Activated CD4-positive, alpha-beta T cell treated with anti-CD3 and anti-CD28 coated beads for 4 hours (primary cell): ENCODE measurements at places on chromosomes 3 and 15.

GRCh38 chr3:42664438-42664803 lies 10.9 kb downstream of the ZBTB47 start:
- DNase-seq: no peak

- peak; percentile 6 for DNase-seq
Measured at GRCh38 chr15:42919799-42920518, 619 bp downstream of the TTBK2 start.

DNA sequence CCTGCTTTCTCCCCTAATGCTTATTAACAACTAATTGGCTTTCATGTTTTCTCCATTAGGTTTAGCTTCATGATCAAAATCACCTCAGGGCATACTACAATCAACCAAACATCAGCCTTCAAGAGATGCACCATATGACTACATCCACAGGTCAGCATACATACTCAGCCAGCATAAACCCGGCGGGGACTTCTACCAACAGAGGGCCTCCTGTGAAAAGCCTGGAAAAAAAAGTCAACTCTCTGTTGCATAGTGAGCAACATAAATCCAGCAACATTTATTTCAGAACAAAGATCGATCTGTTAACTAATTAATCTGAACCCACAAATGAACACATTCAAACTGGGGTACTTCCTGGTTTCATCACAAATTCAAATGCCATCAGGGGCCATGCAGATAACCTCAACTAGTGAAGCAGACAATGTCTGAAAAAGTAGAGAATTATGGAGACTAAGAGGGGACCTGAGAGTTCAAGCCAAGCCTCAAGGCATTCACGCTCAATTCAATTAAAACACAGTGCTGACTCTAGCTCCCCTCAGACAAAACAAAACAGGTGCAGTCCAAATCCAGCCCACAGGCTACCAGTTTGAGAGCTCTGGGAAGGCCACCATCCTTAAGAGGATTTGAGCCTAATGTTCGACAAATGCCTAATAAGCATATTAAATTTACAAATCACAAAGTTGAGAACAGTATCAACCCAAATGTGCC lies 124.5 kb downstream of the MAGI1 start:
- no peak for DNase-seq

DNA sequence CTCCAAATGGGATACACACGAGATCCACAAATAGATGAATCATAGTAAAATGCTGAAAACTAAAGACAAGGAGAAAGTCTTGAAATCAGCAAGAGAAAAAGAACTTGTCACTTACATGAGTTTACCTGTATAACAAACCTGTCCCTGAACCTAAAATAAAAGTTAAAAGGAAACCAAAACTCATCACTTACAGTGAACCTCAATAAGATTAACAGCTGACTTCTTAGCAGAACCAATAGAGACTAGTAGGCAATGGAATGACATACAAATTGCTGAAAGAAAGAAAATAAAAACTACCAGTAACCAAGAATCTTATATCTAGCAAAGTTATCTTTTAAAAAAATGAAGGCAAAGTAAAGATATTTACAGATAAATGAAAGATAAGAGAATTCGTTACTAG lies 27.4 kb downstream of the SEC22A start:
- DNase-seq: no peak

GRCh38 chr15:68421798-68422402 lies 10.1 kb downstream of the ITGA11 start:
- DNase-seq: no peak

DNA sequence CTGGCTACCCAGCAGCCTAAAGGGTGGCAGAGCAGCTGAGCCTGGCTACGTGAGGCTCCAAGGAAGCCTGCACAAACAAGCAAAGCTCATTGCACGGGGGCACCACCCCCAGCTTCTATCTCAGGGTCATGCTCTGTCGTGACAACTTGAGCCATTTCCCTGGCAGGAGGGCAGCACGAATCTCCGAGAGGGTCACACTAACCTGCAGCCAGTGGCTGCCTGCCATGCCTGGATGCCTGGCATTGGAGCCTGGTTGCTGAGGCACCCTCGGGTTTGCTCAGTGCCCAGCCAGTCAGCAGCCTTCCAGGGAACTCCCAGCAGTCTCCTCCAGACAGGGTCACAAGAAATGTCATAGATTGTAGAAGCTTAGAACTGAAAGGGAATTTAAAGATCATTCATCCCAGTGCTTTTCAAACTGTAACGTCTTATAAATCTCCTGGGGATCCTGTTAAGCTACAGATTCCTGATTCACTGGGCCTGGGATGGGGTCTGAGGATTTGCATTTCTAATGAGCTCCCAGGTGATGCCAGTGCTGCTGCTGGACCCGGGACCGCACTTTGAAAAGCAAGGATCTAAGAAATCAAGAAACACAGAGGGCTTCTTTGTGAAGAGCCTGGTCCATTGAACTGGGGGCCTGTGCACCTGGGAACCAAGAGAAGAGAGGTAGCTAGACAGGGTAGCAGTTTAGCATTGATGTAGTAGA lies 48.4 kb downstream of the TMEM266 start:
- DNase-seq: no peak

DNA sequence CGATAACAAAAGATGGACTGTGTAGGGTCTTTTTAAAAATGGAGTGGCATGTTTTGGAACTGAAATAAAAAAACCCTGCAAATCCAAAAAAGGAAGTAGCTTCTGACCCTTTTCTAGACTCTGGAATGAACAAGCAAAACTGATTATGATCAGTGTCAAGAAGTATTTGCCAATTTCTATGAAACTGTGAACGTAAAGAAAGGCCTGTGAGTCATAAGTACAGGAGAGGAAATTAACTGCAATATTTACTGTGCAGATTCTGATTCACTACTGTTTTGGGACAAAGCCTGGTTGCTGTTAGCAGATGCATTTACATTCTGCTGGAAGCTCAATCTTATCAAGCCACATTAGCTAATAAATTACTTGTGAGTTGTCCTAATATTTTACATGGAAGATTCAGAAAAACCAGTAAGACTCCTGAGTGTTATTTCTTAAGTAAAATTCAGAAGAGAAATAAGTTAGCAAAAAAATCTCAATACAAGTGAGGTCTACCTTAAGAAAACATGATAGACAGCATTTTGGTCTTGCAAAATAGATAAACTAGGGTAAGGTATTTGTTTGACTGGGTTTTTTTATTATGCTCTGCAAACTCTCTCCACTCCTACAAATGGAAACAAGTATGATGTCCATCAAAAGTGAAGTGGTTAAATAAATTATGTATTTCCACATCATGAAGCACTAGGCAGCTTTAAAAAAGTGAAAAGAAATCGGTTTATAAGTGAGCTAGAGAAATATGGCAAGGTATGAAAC lies 90.2 kb upstream of the LMOD3 start:
- DNase-seq: no peak

- DNase-seq: no peak
Measured at GRCh38 chr3:80051602-80051962, 283.8 kb upstream of the ROBO1 start.

DNA sequence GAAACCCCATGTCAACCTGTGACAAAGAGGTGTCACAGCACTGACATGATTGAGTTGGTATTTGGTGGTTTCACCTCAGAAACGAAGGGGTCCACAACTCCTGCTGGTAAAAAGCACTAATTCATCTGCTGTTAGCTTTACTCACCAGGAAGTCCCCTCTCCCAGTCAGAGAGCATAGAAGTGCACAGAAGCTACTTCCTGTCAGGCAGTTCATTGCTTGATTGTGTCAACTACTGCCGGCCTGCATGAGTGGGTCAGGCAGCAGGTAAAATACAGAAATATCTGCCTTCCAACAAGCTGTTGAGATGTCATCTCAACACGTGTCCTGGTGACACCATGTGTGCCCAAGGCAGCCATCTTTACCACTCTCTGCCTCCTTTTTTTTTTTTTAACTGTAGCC lies 596.6 kb upstream of the NR2F2 start:
- DNase-seq: no peak

DNA sequence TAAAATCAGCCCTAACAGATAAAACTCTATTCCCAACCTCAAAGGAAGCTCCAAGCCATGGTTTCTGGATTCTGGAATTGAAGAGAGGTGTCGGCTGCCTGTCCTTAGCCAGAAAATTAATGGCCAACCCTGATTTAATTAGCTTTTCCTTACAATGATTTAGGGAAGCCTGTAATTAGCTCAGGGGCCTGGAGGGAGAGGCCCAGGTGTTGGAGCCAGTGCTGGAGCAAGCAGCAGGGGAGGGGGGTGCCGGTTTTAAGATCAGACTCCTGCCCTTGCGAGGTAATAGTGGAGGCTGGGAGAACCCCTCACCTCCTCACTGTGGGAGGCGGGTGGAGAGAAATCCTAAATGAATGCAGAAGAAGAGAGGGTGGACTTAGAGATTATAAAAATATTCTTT lies 14.7 kb upstream of the ATP2B2 start:
- DNase-seq: no peak

DNA sequence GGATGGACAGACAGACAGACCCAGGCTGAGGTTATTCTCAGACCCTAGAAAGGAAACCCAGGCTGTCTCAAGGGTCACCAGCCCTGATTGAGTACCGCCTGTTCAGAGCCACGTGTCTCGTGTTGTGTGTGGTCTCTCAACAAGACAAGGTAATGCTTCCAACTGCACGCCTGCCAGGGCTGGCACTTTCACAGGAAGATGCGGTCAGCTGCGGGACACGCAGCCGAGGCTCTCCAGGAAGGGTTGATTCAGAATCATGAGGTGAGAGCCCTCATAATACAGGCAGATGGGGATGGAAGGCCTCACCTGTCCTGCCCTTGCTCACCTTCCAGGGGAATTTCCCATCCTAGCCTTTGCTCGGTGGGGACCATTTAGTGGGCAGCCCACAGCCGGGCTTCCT lies 81.4 kb downstream of the TOP2B start:
- DNase-seq: no peak
